CD4-positive, alpha-beta T cell treated with Interferon alpha-2 for 1 hour (primary cell): ENCODE measurements at places on chromosomes 13 and 19.
A peak's percentile ranks its signal among the peaks of the same experiment; 100 is the strongest.

GRCh38 chr13:94272038-94272437 is 207.4 kb downstream of the DCT start:
- DNase-seq: no peak

DNA sequence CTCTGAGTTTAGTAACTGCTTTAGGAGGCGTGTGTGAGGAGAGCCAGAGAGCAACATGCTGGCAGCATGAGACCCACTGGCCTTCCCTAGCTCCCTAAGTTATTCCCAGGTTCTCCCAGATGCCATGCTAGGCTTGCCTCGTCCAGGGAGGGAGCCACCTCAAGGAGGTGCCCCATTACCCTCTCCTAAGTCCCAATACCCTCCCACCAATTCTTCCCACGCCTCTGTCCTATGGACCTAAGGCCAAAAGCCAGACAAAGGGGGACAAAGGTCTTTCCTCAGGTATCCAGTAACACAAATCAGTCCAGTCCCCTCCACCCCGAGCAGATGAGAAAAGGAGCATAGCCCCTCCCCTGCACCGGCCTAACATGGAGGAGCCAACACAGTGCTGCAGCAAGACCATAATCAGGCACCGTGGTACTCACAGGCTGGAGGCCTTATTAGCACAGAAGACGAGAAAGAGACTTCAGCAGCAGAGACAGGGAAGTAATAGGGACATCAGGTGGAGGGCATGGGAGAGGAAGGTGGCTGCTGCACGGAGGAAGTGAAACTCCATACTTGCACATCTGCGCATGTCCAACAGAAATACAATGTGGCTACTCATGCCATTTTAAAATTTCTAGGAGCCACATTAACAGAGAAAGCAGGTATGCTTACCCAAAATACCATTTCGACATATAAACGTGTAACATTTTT is 46.3 kb downstream of the BRD4 start:
- DNase-seq: no peak

- no peak for DNase-seq
Measured at GRCh38 chr13:49563516-49563915, 21.8 kb downstream of the RCBTB1 start.

DNA sequence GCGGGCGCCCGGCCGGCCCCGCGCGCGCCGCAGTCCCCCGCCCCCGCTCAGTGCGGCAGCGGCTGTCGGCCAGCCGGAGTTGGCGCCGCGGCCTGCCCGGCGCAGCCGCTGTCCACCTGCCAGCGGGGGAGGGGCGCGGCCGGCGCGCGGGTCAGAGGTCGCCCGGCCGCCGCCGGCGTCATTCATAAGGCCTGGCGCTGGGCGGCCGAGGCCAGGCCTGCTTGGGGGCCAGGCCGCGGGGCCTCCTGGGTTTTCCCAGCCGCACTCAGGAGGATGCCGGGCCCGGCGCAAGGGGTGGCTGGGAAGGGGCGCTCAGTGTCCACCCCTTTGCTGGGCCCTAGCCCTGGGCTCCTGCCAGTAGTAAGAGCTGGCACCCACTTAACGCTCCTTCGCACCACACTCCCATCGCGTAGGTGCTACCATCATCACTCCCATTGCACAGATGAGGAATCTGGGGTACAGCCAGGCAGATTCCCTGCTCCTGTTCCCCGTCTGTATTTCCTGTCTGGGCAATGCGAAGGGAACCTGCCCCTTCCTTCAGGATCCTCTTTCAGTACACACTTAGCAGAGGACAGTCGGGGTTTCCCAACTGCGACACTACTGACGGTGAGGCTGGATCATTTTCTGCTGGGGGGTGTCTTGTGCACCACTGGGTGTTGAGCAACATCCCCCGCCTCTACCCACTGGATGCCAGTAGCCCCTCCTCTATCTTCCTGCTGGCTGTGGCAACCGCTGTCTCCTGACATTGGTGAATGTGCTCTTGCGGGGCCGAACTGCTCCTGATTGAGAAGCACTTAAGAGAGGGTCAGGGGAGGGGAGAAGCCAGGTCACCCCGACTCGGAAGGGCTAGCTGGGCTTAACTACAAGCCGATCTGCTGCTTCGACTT is 846 bp upstream of the PRKACA start:
- peak; percentile 59 for DNase-seq

DNA sequence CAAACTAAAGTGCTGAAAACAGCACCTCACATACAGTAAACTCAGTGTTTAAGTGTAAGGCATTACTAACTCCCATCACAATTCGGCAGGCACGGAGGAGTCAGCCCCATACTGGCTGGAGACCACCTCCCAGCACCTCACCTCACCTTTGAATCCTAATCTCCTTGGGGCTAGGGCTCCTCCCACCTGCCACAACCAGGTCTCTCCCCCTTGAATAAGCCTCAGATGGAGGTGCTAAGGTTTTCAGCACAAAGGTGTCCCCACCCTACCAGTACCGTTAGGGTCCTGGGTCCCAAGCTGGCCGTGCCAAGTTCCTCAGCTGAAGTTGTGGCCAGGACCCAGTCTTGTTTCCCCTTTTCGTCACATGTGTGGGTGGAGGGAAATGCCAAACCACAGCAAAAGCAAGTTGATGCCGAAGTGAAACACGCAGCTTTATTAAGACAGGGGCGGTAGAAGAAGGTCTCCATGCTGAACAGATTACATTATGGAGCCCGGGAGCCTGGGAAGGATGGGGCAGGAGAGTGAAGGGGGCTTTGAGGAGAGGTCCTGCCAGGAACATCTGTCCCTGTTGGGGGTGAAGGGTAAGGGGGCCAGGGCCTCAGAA is at the start of gene IGFLR1:
IGFLR1 (minus strand) TSS at position 332 of the 604 bp plus-strand sequence. CDS start 1,272 bp downstream, outside the sequence.
- peak; percentile 77 for DNase-seq

DNA sequence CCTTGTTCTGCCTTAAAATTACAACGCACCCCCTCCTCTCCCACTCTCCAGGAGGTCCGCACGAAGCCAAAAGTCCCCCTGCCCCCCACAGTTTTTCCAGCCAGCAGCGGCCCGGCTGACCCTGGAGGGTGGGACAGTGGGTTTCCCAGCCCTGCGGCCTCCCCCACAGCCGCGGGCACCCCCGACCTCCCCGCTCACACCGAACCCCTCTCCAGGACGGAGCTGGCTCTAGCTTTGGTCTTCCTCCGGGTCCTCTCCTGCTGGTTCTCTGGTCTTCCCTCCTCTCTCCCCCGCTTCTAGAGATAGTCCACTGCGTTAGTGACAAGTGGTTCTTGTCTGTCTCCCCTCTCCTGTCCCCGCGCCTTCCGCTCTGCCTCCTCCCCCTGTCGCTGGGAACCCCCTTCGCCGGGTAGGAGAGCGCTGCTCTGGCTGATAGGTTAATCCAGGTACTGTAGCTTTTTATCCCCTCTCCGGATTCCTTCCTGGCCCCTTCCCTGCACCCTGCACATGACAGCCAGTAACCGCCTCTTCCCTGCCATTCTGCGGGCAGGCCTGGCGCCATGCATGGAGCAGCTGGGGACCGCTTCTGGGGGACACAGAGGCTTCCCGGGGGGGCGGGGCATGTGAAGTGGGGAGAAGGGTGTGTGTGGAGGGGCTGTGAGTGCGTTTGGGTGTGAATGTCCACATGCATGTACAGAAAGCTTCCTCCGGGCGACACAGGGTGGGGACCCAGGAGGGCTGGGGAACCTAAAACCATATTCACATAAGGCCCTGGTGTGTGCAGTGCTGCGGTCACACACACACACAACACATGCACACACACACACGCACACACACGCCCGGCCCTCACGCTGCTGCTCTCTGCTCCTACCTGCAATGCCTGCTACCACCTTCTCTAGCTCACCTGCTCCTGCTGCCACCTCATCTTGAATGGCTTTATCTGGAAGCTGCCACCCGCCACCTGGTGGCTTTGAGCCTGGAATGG is 17.2 kb downstream of the PRR36 start:
- no peak for DNase-seq

DNA sequence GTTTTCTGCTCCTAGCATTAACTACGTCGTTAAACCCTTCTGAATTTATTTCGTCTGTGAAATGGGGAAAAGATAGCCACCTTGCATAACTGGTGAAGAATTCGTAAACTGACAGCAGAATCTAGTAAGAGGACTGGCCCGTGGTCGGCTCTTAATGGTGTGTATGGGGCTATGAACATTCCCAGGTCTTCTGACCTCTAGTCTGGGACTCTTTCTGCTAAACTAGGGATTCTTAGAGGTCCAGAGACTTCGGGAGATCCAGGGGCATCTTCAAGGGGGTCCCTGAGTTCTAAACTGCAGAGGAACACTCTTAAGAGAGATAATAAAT is 231.1 kb upstream of the SERP2 start:
- DNase-seq: no peak

- no peak for DNase-seq
Measured at GRCh38 chr13:24038405-24038804, 122.1 kb upstream of the SPATA13 start.

- DNase-seq: no peak
Measured at GRCh38 chr13:68927387-68928026, 1180.1 kb upstream of the ATXN8OS start.

- DNase-seq: no peak
Measured at GRCh38 chr19:13681509-13681908, 82.8 kb upstream of the MRI1 start.

- no peak for DNase-seq
Measured at GRCh38 chr13:30668312-30668711, 50.6 kb downstream of the USPL1 start.

DNA sequence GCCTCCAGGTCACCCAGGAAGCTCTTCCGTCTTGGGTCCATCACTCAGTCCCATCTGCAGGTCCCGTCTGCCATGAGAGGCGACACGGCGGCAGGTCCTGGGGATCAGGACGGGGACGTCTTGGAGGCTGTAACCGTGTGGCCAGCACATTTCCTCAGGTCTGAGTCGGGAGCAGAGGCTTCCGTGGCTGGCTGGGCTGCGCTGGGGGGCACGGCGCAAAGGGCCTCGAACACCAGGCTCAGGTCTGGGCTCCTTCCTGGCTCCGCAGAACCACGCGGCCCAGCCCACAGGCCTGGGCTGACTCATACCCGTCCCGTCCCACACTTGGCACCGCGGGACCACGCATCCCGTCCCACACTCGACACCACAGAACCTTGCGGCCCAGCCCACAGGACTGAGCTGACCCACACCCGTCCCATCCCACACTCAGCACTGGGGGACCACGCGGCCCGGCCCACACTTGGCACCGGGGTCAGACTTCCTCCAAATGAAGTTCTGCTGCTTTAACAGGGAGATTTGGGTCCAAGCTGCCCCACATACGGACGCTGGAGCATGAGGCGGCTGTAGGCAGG is 30.2 kb downstream of the SBNO2 start:
- no peak for DNase-seq

DNA sequence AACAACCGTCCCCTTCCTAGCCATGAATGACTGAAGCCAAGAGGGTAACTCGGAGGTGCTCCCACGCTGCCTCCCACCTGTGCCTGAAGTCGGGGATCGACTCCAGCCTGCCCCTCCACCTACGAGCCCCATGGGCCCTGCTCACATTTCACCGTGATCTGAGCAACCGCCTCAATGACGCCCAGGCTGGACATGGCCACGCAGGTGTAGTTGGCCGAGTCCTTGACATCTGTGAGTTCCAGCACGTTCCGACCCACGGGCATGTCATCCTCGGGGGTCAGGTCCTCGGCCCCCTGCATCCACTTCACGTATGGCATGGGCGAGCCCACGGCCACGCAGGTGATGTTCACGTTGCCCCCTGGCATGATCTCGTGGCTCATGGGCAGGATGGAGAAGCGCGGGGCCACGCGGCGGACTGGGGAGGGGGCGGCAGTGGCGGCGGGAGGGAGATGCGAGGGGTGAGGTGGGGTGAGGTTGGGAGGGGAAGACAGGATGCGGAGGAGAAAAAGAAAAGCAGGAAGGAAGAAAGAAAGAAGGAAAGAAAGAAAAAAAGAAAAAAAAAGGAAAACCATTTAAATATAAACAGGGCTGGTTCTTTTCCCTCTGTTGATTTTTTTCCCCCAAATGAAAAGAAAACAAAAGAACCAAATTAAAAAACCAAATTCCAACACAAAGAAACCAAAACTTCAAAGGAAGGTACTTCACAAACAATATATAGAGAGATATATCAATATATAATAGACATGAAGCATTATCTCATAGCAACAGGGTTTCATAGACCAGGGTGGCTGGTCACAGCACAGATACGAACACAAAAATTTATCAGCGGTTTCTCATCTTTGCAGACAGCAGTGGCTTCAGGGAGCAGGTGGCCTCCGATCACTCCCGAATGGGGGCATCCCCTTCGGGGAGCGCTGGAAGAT is 94.7 kb downstream of the PTPRS start:
- no peak for DNase-seq

DNA sequence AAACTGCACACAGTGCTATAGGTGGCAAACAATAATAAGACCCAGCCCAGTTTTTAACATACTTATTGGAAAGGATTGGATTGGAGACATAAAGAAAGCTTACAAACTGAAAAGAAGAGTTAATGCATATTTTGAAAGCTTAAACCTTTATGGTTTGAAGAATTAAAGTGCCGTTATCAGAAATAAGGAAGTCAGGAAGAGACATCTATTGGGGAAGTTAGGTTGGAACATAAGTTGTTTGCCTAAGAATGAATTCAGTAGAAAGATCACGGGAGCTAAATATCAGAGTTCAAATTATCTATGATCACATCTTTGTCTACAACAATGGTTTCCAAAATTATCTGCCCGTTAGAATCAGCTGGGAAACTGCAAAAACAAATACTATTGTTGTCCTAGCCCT is 767.9 kb downstream of the PCDH9 start:
- no peak for DNase-seq

- no peak for DNase-seq
Measured at GRCh38 chr19:30968210-30968609, 381.0 kb downstream of the TSHZ3 start.

- DNase-seq: no peak
Measured at GRCh38 chr19:15194938-15195337, 5.9 kb downstream of the NOTCH3 start.

DNA sequence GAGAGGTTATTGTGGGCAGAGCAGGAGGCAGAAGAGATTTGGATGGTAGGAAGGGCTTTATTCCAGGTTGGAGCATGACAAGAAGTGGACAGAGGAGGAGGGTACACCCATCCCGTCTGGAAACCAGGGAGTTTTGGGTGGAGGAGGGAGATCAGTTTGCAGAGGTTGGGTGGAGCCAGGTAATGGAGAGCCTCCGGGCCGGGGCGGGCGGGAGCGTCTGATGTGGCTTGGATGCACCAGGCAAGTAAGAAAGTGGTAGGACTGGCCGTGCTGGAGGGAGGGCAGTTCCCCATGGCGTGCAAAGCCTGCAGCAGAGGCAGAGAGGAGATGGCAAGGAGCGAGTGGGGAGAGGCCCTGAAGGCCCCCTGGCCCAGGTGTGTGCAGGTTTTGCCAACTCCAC is 10.9 kb downstream of the IGFLR1 start:
- no peak for DNase-seq

GRCh38 chr13:75687150-75687763 is 51.1 kb downstream of the LMO7 start:
- DNase-seq: no peak

DNA sequence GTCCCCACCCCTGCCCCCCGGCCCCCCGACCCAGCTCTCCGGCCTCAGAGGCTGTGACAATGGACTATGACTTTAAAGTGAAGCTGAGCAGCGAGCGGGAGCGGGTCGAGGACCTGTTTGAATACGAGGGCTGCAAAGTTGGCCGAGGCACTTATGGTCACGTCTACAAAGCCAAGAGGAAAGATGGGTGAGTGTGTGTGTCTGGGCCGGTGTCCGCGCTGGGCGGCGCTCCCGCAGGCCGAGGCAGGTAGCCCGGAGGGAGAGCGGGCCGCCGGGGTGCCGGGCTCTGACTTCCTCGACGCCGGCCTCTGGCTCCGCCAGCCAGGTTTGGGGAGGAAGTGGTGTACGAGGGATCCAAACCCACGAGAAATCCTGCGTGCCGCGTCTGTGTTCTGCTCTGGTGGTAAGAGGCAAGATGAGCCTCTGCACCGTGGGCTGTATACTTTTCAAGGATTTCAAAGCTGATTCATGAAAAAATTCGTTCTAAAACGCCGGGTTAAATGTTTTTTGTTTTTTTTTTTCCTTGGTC is 718 bp downstream of the CDK8 start:
- peak; percentile 64 for DNase-seq

- peak; percentile 81 for DNase-seq
Measured at GRCh38 chr13:84137292-84137691, 255.0 kb upstream of the SLITRK1 start.
